Hindlimb muscle (tissue), 1 donor: ENCODE measurements at places on chromosomes 12 and 14. TPM values are rescaled to one million over a fixed set of nuclear protein-coding genes. Genes with fewer than 3 reads are reported as not detected.

- peak; percentile 10 for DNase-seq
These were observed 22.7 kb downstream of the TRAF3 start for GRCh38 chr14:102799684-102800562.

DNA sequence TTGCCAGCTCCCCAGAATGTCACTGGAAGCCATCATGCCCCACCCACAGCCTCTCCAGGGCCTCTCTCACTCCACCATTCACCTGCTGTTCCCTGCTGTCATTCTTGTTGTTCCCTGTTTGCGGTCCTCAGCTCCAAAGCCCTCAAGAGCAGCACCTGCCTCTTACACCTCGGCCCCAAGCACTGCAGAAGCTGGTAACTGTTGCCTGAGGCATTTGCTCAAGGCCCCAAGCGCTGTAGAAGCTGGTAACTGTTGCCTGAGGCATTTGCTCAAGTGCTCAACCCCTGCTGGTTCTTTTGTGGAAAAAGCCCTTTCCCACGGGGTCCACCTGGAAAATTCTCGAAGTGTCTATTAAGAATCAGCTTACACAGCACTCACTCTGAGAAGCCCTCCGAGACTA is 78.0 kb downstream of the ARL6IP4 start:
- DNase-seq: no peak

The NRDE2 gene
- 13.6 TPM for polyA plus RNA-seq

DNA sequence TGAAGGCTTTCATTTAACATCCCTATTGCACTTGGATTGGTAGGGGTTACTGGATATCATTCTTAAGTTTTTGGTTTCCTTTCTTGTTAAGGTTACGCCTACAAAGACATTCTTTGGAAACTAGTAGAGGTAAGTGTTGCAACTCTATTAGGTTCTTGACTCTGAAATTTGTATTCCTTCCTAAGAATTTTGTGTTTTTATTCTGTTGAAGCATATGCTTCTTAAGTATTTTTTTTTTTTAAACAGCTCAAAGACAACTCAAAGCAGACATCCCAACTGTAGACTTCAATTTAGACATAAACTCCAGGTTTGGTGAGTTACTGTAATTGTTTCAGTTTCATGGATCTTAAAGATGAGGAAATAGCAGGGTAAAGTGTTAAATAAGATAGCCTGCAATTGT is 1.1 kb upstream of the RBMS2 start:
- no peak for DNase-seq

DNA sequence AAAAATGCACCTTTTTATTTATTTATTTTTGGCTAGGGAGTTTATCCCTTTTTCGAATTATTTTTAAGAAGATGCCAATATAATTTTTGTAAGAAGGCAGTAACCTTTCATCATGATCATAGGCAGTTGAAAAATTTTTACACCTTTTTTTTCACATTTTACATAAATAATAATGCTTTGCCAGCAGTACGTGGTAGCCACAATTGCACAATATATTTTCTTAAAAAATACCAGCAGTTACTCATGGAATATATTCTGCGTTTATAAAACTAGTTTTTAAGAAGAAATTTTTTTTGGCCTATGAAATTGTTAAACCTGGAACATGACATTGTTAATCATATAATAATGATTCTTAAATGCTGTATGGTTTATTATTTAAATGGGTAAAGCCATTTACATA is 14.9 kb upstream of the SNAPC1 start:
- no peak for DNase-seq

- DNase-seq: no peak
These were observed 57.0 kb downstream of the TECPR2 start for GRCh38 chr14:102419716-102420115.

The C14orf132 gene
- 16.4 TPM for polyA plus RNA-seq

GRCh38 chr12:98951406-98951805 is 306.3 kb downstream of the APAF1 start:
- DNase-seq: no peak

The CRACR2A gene
- polyA plus RNA-seq: 1.5 TPM

GRCh38 chr14:29217813-29218450 is 451.3 kb downstream of the FOXG1 start:
- no peak for DNase-seq

DNA sequence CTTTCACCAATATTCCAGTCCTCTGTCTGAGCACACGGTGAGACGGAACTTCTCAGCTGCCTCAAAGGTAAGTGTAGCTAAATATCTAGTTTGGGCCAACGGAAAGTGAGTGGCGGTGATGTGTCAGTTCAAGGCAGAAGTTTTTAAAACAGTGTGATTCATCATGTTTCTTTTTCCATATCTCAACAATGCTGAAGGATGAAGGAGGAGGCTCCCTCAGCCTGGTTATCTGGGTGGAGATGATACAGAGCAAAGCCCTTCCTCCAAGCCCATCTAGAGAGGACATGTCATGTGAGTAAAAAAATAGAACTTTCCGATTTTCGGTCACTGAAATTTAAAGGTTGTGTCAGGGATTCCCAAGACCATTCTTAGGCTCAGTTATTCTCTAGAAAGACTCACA is 13.1 kb upstream of the ANP32D start:
- DNase-seq: no peak

GRCh38 chr12:106139422-106140171 is 843 bp upstream of the NUAK1 start:
- peak; percentile 69 for DNase-seq

GRCh38 chr12:18690653-18691052 is 47.2 kb downstream of the PLCZ1 start:
- no peak for DNase-seq

DNA sequence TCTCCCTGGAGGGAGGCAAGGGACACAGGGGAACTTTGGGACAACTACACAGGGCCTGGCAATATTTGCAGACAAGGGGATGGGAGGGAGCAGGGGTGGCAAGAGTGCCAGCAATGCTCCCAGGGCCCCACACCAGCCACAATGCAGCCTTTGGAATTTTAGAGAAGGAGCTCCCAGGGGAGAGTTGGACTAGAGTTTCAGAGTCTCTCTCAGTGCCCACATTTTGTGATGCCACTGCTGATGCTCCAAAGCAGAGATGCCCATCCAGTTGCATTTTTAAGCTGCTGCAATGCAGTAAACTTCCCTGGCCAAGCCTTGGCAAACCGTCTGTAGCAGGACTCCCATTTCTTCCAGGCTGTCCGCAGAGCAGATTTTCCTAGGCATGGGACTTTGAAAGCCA is 98.9 kb downstream of the ZFP36L1 start:
- no peak for DNase-seq

The NANOG gene
- polyA plus RNA-seq: 0.61 TPM

The CLEC4C gene
- not detected for polyA plus RNA-seq

The RIMBP2 gene
- polyA plus RNA-seq: 0.75 TPM

GRCh38 chr14:28652782-28653181 is 113.8 kb upstream of the FOXG1 start:
- no peak for DNase-seq

- no peak for DNase-seq
These were observed 11.2 kb upstream of the PRPH start for GRCh38 chr12:49283541-49284429.

The TSPAN19 gene
- not detected for polyA plus RNA-seq

The KCNA5 gene
- 2.5 TPM for polyA plus RNA-seq

The CD69 gene
- polyA plus RNA-seq: 0.74 TPM
